Midbrain (tissue), 1 donor: ENCODE measurements at places on chromosomes 6 and 20.

DNA sequence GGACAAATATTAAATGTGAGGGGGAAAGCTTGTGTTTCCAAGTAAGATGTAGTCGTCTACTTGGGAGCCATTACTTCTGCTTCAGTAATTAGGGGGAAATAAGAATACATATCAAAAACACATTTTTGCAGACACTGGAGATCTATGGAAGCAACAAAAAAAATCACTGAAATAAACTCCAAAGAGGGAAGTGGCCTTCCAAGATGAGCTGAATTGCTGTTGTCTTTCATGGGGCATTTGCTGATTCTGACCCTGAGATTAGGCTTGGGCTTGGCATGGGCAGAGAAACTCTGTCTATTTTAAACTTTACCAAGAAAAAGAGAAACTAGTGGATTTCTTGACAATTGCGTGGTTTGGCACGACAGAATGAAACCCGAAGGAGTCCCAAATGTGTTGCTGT, 120.1 kb downstream of the MAP3K5 start:
- no peak for DNase-seq

GRCh38 chr20:37981568-37981967, 51.7 kb downstream of the TTI1 start:
- DNase-seq = no peak

- no peak for DNase-seq
These were observed 287.2 kb downstream of the TAF4 start for GRCh38 chr20:61778495-61778863.

DNA sequence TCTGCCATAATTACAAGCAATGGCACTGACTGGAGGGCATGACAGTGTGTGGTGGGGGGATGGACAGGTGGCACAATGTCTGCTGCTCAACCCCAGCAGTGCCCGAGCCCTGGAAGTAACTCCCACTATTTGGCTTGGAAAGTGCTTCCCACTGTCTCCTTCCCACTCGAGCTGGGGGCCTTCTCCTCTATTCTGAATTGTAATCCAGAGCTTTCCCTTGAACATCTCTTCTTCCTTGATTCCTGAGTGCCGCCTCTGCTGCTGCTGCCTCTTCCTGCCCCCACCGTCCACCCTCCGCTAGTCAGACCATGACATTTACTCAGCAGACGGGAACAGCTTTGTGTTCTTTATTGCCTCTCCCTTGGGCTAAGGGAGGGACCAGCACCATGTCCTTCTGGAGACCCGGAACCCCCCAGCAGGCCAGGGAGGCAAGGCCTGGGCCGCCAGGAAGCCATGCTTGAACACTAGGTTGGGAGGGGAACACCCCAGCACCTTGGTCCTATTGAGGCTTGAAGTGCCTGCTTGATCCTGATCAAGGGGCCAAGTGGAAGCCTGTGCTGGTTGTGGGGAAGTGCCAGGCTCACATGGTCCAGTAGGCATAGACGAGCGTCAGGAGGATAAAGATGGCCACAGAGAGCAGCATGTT, 17.0 kb downstream of the CCDC167 start:
- DNase-seq = no peak

- no peak for DNase-seq
These were observed 96.6 kb downstream of the TMEM242 start for GRCh38 chr6:157226761-157227160.

DNA sequence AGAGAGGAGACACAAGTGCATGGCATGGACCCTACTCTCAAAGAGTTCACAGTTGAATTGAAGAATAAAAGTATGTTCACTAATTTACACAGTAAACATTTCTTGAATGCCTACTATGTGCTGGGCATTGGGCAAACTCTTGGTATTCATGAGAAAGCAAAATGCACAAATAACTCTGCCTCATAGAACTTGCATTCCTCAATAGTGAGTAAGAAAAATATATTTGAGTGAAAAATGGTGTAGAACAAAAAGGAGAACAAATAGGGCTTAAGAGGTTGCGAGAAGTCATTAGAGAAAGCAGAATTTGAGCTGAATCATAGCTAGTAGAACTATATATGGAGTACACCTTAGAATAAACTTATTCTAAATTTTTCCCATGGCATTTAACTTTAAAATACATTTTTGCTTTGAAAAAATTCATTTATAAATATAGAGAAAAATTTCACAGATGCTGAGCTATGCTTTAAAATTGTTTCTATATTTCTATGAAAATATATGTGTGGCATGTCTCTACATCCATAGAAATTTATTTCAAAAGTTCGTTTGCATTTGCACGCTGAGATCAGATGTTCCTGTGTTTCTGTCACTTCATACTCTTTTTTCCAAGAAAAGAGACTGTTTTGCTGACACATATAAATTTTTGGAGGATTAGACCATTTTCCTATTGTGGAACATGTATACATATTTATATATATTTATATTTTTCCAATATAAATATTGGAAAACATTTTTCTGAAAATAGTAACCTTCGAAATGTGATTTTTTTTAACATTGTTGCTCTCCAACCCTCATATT, 236.1 kb downstream of the KCNQ5 start:
- no peak for DNase-seq

GRCh38 chr6:74741646-74742045, 464.2 kb downstream of the COL12A1 start:
- DNase-seq = no peak

DNA sequence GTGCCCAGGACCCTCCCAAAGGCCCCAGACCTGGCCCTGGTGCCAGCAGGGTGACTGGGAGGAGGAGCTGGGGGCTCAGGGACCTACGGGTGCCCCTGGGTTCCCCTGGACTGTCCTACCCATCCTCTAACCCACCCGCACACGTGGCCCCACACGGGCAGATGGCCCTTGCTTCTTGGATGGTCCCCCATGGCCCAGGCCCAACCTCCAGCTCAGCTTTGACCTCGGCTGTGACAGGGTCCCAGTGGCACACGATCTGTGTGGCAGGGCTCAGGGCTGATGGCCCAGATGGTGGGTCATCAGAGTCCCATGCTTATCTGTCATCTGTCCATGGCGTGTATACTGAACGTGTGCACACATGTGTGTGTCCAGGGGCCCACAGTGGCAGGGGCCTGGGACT, 4.0 kb downstream of the NTSR1 start:
- DNase-seq = no peak

GRCh38 chr6:54519161-54519560, 210.9 kb downstream of the TINAG start:
- no peak for DNase-seq

DNA sequence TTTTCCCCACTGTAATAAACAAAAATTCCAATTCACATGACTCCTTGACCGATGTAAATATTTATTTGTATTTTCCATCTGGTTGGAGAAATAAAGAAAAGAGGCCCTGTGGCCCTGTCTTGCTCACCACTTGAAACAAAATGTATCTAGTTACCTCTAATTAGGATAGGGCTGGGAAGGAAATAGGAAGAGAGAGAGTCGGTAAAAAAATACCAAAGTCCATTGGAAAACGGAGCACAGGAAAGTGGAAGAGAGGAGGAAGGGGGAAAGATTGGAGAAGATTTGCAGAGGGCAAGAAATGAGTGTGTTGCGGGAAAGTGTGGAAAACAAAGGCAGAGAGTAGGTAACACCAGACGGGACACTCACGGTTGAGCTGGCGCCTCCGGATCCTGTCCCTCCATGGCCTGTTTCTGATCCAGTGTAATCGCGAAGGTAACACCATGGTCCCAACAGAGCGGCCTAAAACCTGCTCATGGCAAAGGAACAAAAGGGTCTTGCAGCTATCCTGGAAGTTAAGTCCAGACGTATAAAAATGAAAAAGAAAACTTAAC, 105.8 kb upstream of the RIPOR2 start:
- DNase-seq = no peak

DNA sequence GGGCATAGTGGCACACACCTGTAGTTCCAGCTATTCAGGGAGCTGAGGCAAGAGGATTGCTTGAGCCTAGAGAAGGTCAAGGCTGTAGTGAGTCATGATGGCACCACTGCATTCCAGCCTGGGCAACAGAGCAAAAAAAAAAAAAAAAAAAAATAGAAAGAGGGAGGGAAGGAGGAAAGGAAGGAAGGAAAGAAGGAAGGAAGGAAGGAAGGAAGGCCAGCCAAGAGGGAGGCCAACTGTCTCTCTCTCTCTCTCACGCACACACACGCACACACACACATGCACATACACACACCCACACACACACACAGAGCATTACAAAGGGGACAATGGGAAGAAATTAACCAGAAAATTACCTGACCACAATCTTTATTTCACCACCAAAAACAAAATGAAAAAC, 50.6 kb upstream of the COL9A1 start:
- no peak for DNase-seq

- no peak for DNase-seq
These were observed 50.0 kb downstream of the SRC start for GRCh38 chr20:37395921-37396415.

GRCh38 chr20:49562311-49563014, 5.5 kb downstream of the PTGIS start:
- DNase-seq = no peak

- DNase-seq = no peak
These were observed 83.6 kb downstream of the SCAND1 start for GRCh38 chr20:35870541-35871258.

DNA sequence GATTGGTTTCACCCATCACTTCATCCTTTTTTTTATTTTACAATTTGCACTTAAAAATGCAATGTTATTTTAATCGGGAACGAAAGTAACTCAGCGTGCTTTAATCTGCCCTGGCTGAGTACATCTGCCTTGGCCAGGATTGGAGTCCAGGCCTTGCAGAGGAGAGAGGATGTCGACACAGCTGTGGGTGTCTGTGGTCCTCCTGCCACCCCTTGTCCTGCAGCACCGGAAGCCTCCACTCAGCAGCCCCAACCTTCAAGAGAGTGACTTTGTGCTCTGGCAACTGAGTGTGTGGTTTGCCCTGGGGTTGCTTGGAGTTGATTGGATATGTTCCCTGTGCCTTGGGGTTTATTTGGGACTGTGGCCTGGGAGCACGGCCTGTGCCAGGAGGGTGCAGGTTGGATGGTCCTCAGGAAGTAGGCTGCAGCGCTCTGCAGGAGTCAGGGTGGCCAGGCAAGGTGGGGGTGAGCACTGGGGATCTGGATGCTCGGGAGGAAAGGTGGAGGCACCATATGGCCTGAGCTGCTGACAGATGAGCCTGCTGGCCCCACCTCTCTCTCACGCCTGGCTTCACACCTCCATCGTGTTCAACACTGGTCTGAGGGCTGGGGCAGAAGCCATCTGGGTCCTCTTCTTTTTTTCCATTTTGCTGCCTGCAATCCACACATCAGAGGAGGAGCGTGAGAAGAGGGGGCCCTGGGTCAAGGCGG, 4.3 kb downstream of the MYT1 start:
- DNase-seq = no peak

DNA sequence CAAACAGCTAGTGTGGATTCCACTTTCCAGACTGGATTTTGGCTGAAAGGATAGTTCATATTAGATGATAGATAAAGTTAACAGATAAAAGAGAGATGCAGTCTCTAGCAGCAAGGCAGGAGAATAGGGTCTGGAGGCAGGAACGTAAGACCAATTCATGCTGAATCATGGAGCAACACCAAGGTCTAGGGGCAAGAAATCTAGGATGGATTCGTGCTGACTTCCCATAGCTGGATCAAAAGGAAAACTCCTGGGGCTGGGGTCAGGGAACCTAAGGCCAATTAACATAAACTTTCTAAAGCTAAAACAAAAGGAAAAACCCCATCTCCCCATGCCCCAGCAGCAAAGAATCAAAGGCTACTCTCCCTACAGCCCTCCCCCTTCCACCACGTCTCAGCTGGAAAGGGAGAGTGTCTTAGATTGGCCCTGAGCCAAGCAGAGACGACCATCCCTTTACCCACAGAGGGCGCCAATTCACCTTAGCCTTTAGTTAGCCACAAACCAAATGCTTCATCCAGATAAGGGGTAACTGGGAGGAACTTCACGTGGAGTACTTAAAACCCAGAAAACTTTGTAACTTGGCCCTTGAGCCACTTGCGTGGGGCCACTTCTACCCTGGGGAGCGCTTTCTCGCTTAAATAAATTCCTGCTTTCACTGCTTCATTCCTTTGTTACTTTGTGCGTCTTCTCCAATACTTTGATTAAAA, 7.6 kb downstream of the TREM1 start:
- peak; percentile 13 for DNase-seq

DNA sequence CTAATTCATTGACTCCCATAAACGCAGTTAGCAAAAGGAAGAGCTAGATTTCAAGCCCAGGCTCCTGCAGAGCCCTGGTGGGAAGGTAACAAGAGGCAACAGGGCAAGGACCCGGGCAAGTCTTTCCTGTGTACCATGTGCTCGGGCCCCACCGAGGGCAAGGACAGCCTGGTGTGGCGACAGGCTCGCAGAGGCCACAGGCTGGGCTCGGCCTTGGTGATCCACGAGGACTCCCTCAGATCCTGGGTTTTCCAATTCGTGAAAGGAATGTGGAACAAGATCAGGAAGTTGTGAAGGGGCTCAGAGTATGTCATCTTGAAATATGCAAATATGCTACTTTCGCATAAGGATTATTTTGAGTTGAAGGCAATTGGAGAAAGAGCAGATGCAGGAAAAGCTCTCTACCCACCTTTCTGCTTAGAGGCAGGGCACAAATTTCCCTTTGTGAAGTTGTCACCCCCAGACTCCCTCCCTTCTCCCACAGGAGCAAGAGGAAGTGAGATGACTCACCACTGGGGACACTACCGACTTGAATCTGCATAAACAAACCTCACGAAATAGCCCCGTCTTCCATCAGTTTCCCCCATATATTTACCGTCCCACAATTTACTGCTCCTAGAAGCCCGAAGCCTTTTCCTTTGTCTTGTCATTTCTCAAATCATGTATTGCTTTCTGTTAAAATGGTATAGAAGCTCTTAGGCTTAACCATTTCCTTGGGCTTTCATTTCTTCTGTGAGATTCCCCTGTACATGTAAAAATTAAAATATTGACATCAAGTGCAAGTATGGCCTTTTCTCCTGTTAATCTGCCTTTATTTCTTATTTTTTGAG, 79.0 kb downstream of the PSMG4 start:
- DNase-seq = no peak
